ENCODE measurements at places on chromosomes 2 and 18. TPM values are rescaled to one million over a fixed set of nuclear protein-coding genes. Genes with fewer than 3 reads are reported as not detected.

DNA sequence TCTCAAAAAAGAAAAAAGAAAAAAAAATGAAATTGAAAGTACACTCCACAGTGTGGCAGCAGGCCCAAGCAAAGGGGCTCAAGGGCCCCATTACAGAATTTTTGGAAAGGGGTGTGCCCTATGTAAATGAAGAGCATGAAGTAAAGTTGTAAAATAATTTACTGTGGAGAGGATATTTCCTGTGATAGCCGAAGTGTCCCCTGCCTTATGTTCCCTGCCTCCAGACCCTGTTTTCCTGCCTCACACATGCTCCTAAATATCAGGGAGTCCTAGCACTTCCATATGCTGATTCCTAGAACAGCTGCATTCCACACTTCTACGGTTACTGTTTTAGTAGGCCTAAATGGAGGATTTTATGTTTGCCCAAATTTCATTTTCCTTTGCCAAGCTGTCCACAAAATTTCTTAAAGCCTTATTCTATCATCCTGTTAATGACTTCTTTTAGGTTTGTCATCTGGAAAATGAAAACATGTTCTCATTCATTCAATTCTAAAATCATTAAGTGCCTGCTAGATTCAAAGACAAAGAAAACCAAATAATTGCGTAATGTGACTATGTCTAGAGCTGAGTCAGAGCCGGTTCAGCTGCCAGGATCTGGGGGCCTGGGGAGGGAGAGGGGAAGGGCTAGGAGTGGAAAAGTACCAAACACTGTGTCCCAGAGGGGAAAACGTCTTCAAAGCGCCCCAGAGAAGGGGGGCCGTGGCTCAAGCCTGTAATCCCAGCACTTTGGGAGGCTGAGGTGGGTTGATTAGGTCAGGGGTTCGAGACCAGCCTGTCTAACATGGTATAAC is 25.9 kb upstream of the IMPA2 start:
- H3K27me3 ChIP-seq: no peaks in the 10 kb centered on the region
- no peaks in the 10 kb centered on the region for H3K4me1 ChIP-seq
- no peak for DNase-seq

The DSG1 gene
- not detected for total RNA-seq

The VSNL1 gene
- total RNA-seq: not detected

- H3K36me3 ChIP-seq: no peaks in the 10 kb centered on the region
- no peak for DNase-seq
These were observed 6.5 kb upstream of the KCNG2 start for GRCh38 chr18:79790996-79791972.

- no peaks in the 10 kb centered on the region for H3K27me3 ChIP-seq
- no peak overlapping the region for H3K27ac ChIP-seq
- no peaks in the 10 kb centered on the region for H3K36me3 ChIP-seq
- H3K4me3 ChIP-seq: no peak overlapping the region
These were observed 276.7 kb downstream of the DSEL start for GRCh38 chr18:67239826-67240225.

- H3K36me3 ChIP-seq: no peaks in the 10 kb centered on the region
- no peak overlapping the region for H3K4me3 ChIP-seq
- H3K4me1 ChIP-seq: no peaks in the 10 kb centered on the region
- no peak for DNase-seq
These were observed 510.9 kb upstream of the NRP2 start for GRCh38 chr2:205171261-205171940.

GRCh38 chr18:78766651-78767533 is 212.7 kb upstream of the SALL3 start:
- no peaks in the 10 kb centered on the region for H3K36me3 ChIP-seq
- H3K27ac ChIP-seq: no peak overlapping the region
- no peak for DNase-seq
- H3K27me3 ChIP-seq: no peaks in the 10 kb centered on the region
- H3K4me1 ChIP-seq: no peaks in the 10 kb centered on the region

All from CD8-positive, alpha-beta memory T cell (primary cell).